Naive B cell (primary cell): ENCODE measurements at places on chromosomes 12 and 14. TPM values are rescaled to one million over a fixed set of nuclear protein-coding genes. Genes with fewer than 3 reads are reported as not detected.

The TSPAN31 gene
- polyA plus RNA-seq = 49.0 TPM

The HOXC12 gene
- not detected for polyA plus RNA-seq

The ATF7 gene
- 16.4 TPM for polyA plus RNA-seq

The FOXG1 gene
- polyA plus RNA-seq = not detected

The RNASE4 gene
- 0.52 TPM for polyA plus RNA-seq

The CCDC175 gene
- not detected for polyA plus RNA-seq

The NINJ2 gene
- polyA plus RNA-seq = 9.6 TPM

The GPR162 gene
- polyA plus RNA-seq = not detected

The NXPH4 gene
- polyA plus RNA-seq = 3.0 TPM

The RPS6KL1 gene
- not detected for polyA plus RNA-seq

The HVCN1 gene
- polyA plus RNA-seq = 829 TPM

The CCDC196 gene
- polyA plus RNA-seq = not detected

The COQ10A gene
- polyA plus RNA-seq = 16.6 TPM

The MORN3 gene
- polyA plus RNA-seq = 0.56 TPM

The GPR135 gene
- polyA plus RNA-seq = 0.41 TPM

The SDSL gene
- polyA plus RNA-seq = 0.27 TPM

The TMPRSS12 gene
- not detected for polyA plus RNA-seq

The MMP19 gene
- polyA plus RNA-seq = not detected

The MLXIP gene
- polyA plus RNA-seq = 9.1 TPM

The CMA1 gene
- polyA plus RNA-seq = not detected

The TPPP2 gene
- not detected for polyA plus RNA-seq

The AJUBA gene
- not detected for polyA plus RNA-seq

The IRAK3 gene
- 1.9 TPM for polyA plus RNA-seq

The ARMH4 gene
- not detected for polyA plus RNA-seq

The KRT84 gene
- polyA plus RNA-seq = not detected

The CCDC197 gene
- polyA plus RNA-seq = not detected

The NPAS3 gene
- polyA plus RNA-seq = not detected

The GYS2 gene
- not detected for polyA plus RNA-seq

The PPP1R1A gene
- not detected for polyA plus RNA-seq

The LRRIQ1 gene
- polyA plus RNA-seq = not detected

The WDHD1 gene
- polyA plus RNA-seq = 2.5 TPM

The MUCL1 gene
- not detected for polyA plus RNA-seq

The ERBB3 gene
- not detected for polyA plus RNA-seq

The B4GALNT3 gene
- 0.29 TPM for polyA plus RNA-seq

The ACSM4 gene
- not detected for polyA plus RNA-seq

The DCN gene
- polyA plus RNA-seq = not detected

The EPYC gene
- polyA plus RNA-seq = not detected

The MYO1A gene
- not detected for polyA plus RNA-seq

The ERG28 gene
- polyA plus RNA-seq = 27.5 TPM

The NTF3 gene
- polyA plus RNA-seq = not detected

The FAM222A gene
- not detected for polyA plus RNA-seq

The NPFF gene
- not detected for polyA plus RNA-seq

The GPR68 gene
- polyA plus RNA-seq = 0.28 TPM

The SPTB gene
- polyA plus RNA-seq = not detected

The ATG101 gene
- polyA plus RNA-seq = 20.1 TPM

The KRAS gene
- polyA plus RNA-seq = 27.8 TPM

The LETMD1 gene
- polyA plus RNA-seq = 25.3 TPM

The WSCD2 gene
- polyA plus RNA-seq = 0.53 TPM

The ANO4 gene
- polyA plus RNA-seq = not detected
